Activated CD4-positive, alpha-beta T cell treated with anti-CD3 and anti-CD28 coated beads, Interleukin-2, amount 10 ng/mL, durations not matched to agents 24 days and 14 days (primary cell): ENCODE measurements at places on chromosomes 1 and 21. TPM values are rescaled to one million over a fixed set of nuclear protein-coding genes. Genes with fewer than 3 reads are reported as not detected.

Gene FYB2
- not detected in 2 replicates for total RNA-seq

Gene SLAMF1
- total RNA-seq = 113 and 114 TPM in 2 replicates

Gene SPRR4
- total RNA-seq = not detected in 2 replicates

Gene EDN2
- not detected in 2 replicates for total RNA-seq

Gene RNU1-2
- 1,962 and 2,189 TPM in 2 replicates for total RNA-seq

Gene PCP4
- total RNA-seq = not detected in 2 replicates

Gene SH2D2A
- 277 and 282 TPM in 2 replicates for total RNA-seq

Gene COL24A1
- 0.02 TPM in 1 of 2 replicates, not detected in the other for total RNA-seq

Gene CRYBG2
- total RNA-seq = 1.1 and 1.4 TPM in 2 replicates

Gene HNRNPCL2
- not detected in 2 replicates for total RNA-seq

Gene ARTN
- total RNA-seq = 0.43 TPM in 1 of 2 replicates, not detected in the other

Gene F5
- 46.3 and 51.3 TPM in 2 replicates for total RNA-seq

Gene THEM5
- not detected in 2 replicates for total RNA-seq

Gene MYCL
- total RNA-seq = 0.42 and 0.57 TPM in 2 replicates

Gene GJC2
- 0.69 and 0.96 TPM in 2 replicates for total RNA-seq

Gene LCE2C
- not detected in 2 replicates for total RNA-seq

Gene HTR6
- total RNA-seq = not detected in 2 replicates

DNA sequence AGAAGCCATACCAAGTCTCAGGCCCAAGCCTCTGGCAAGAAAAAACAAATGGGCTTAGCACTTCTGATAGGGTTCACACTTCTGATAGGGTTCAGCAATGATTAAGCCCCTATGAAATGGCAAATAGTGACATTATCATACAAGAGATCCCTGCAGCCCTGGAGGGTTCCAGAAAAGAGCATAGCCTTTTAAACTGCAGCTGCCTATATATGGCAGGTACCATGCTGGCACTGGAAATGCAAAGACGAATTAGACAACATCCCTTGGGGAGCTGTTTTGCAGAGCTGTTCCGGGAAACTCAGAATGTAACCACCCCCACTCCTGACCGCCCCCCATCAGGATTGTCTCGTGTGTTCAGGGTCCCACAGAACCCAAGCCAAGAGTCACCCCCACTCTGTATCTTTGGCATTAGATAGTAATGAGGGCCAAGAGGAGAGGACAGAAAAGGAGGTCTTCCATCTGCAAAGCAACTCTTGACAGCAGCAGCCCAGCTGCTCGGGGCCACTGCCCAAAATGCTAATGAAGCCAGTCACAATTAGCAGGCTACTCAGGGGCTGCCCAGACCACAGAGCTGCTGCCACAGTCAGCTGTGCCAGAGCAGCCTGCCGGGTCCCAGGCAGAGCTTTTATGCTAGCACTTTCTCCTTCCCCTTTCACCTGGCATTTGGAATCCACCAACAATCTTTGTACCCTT, 50.9 kb downstream of the ITPKB start:
- DNase-seq = no peak

- DNase-seq = no peak
Observed at GRCh38 chr1:101356604-101357443, 120.0 kb downstream of the S1PR1 start.

DNA sequence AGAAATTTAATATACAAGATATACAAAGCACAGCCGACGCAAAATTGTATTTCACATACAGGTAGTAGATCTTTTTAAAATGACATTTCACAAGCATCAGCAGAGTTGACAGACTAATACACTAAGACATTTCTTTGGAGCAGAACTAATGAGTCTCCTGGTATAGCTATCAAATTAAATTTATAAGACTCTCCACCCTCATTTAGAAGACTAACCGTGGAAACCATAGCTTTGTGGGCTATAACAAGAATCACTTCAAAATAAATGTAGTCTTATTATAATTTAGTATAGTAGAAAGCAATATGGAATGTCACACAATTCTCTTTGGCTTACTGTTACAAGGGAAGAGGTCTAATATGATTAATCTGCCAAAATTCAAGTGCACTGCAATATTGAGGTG, 204.9 kb downstream of the VAV3 start:
- DNase-seq = no peak

- peak; percentile 65 for DNase-seq
Observed at GRCh38 chr1:89631816-89632656, 884 bp upstream of the LRRC8C start.

- no peak for DNase-seq
Observed at GRCh38 chr21:36551731-36552433, 72.0 kb upstream of the CLDN14 start.

DNA sequence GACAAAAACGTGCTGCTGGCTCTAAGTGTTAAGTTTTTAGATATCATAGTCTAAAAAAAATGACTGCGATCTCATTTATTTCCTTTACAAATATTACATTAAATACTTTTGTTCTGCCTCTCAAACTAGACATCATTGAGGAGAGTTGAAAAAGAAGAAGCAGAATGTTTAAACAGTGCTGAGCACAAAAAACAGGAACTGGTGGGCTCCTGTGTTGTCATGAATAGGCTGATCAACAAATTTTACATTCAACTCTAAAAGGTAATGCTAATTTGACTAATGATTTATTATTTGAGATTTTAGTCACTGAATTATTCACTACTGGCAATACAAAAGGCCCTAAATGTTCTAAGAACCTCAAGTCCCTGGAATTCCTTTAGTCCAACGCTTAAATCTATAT, 66.1 kb downstream of the GPATCH2 start:
- no peak for DNase-seq

DNA sequence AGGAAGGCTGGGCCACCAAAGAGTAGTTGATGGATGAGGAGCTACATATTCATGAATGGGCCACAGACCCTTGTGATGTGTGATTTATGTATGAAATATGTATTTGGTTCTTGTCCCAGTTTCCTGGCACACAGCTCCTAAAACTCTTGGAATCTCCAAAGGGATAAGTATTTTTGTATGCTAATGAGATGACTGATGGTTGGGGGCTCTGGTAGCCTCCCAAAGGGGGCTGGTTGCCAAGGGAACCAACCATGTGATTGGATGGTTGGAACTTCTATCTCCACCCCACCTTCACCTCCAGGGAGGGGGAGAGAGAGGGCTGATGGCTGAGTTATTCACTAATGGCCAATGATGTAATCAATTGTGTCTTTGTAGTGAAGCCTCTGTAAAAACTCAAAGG, 77.1 kb downstream of the ZNF281 start:
- no peak for DNase-seq

GRCh38 chr1:232613752-232614381, 16.1 kb downstream of the SIPA1L2 start:
- no peak for DNase-seq

- no peak for DNase-seq
Observed at GRCh38 chr1:180246579-180246978, 16.5 kb downstream of the LHX4 start.

- DNase-seq = no peak
Observed at GRCh38 chr1:231108516-231109302, 53.1 kb upstream of the TRIM67 start.

- no peak for DNase-seq
Observed at GRCh38 chr1:101030881-101031280, 5.3 kb upstream of the DPH5 start.

DNA sequence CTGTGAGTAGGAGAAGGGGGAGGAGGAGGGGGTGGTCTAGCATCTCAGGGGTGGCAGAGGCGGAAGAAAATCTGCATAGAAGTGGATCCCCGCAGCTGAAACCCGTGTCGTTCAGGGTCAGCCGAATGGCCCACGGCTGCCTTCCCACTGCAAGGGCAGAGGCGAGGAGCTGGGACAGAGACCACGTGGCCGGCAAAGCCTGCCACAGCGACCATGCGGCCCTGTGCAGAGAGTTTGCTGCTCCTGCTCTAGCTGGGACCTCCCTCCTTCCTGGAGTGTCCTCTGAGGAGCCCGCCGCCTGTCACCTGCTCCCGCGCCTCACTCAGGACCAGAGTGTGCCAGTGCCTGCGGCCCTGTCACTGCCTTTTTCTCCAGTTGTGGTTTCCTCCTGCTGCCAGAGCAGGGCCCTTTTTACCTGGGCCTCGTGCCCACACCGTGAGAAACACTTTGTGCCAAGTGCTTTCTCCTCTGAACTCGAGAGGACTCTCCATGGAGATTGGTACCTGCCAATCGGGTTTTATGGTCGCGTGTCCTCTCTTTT, 5.4 kb upstream of the TRPM2 start:
- DNase-seq = no peak

GRCh38 chr1:36844917-36845316, 189.4 kb downstream of the GRIK3 start:
- DNase-seq = no peak

DNA sequence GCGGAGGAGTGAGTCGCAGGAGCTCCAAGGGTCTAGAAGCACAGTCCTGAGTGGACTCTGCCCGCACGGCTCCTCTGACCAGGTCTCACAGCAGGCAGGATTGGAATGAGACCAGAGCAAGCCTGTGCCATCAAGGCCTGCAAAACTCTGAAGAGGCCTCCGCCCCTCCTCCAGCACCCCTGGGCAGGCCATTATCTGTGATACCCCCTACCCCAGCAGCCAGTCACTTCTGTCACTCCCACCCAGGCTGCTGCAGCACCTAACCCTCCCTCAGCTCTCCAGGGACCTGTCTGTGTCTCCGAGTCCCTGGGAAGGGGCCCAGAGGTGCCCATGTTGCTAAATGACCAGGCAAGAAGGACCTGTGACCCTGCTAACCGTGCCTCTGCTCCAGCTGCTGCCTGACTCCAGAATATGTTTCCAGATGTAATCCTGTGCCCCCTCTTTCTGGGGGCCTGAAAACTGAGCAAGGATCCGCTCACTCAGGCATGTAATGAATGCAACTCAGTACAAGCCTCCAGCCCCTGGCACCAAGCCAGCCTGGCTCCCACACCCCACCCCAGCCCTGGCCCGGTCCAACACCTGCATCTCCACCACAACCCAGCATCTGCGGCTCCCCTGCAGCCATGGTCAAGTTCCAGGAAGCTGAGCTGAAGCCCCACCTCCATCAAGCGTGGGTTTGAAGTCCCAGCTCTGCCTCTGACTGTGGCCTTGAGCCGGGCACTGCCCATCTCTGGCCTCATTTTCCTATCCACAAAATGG, 22.1 kb upstream of the COL16A1 start:
- no peak for DNase-seq

DNA sequence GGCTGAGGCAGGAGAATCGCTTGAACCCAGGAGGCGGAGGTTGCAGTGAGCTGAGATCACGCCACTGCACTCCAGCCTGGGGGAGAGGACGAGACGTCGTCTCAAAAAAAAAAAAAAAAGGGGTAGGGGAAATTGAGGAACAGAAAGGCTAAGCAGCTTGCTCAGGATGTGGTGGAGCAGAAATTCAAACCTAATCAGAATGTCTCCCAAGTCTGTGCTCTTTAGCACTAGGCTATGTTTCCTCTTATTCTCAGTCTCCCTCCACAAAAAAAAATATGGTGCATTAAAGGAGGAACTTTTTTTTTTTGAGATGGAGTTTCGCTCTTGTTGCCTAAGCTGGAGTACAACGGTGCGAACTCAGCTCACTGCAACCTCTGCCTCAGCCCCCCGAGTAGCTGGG, 114.2 kb downstream of the SLC16A1 start:
- no peak for DNase-seq

DNA sequence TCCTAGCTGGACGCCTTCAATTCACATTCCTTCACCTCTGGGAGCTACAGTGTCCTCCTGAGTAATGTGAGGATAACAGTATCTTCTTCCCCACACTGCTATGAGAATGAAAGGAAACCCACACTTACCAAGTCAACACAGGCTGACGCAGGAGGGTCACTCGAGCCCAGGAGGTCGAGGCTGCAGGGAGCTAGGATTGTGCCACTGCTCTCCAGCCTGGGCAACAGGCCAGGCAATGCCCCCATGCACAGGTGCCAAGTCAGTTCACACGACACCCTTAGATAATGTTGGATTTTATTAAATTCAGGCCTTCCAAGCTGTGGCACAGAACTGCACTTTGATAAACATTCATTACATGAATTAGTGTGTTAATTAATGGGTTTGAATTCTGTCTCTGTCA, 31.9 kb downstream of the MATN1 start:
- no peak for DNase-seq

DNA sequence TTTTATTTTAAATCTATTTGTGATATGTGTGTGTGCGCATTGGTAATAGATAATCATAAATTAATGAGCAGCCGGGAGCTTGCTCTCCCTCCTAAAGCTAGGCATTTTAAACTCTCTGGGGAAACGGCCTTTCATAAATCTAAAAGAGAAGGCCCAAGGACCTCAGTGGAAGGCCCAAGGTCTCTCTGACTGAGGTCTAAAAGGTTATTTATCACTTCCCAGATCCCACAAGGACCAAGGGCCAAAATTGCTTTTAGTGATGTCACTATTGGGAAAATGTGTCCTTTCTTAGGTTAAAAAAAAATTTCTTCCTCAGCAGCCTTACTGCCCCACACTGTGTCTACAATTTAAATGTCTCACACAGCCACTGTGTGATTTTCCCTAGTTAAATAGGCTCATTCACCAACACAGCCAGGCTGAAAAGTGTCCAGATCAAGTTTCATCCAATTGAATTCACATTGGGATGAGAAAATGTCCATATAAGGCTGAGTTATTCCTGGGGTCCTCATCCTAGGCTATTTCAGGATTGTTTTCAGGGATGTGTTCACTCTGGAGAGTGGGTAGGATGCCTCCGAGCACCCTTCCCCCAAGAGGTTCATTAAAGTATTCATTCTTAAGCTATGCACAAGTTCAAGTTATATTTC, 46.1 kb downstream of the SLC44A3 start:
- no peak for DNase-seq

- peak; percentile 69 for DNase-seq
Observed at GRCh38 chr1:84434801-84435549, 36.7 kb downstream of the DNASE2B start.

GRCh38 chr1:157403203-157403602, 149.1 kb downstream of the FCRL5 start:
- DNase-seq = no peak

- no peak for DNase-seq
Observed at GRCh38 chr21:43731476-43731875, 12.5 kb downstream of the PDXK start.

DNA sequence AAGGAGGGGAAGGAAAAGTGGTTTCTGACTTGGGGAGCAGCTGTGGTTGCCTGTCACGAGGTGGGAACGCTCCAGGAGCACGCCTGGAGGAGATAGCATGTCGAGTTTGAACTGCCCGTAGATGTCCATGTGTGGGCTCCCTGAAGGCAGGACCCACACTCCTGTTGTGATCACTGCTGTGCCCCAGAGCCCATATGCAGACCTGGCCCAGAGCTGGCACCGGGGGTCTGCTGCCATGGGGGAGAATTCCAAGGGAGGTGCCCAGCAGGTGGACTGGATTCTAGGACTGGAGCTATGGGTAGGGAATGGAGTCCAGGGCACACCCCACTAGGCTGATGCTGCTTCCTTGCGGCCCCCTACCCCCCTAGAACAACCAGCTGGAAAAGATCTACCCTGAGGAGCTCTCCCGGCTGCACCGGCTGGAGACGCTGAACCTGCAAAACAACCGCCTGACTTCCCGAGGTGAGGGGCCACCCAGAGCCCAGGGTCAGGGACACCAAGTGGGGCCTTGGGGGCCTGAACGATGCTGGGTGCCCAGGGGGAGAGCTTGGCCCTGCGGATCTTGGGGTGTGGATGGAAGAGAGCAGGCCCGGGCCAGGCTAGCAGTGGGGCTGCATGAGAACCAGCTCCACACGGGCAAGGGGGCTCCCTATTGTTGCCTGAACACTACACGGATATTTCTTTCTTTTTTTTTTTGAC, 9.3 kb downstream of the PODN start:
- DNase-seq = no peak
